AG04450 (cell line): ENCODE measurements at places on chromosomes 3 and 15.

- DNase-seq, result peak; percentile 89
Measured at GRCh38 chr3:150248116-150248887, 159.8 kb upstream of the TSC22D2 start.

- DNase-seq, result no peak
Measured at GRCh38 chr3:32912046-32912445, 39.4 kb upstream of the CCR4 start.

- DNase-seq, result no peak
Measured at GRCh38 chr15:77064539-77065308, 6.2 kb downstream of the TSPAN3 start.

DNA sequence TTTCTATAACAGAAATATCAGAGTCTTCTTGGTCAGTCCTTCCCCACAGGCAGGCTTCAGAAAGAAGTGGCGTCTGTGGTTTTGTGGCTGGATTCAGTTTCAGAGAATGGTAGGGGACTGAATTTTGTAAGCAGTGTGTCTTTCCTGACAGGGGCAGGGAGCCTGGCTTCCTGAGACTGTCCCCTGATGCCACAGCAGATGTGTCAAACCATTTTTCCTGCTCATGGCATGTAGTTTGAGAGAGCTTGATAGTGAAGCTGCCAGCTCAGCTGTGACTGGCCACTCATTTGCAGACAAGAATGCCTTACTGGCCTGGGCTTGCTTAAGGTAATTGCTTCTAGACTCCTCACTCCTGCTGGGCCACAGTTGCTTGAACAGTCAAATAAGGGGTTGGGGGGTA is 26.4 kb downstream of the LARS2 start:
- no peak for DNase-seq

GRCh38 chr3:163916596-163917560 is 1161.4 kb downstream of the SI start:
- no peak for DNase-seq

GRCh38 chr15:88647351-88648105 is 8.7 kb downstream of the ISG20 start:
- no peak for DNase-seq

- DNase-seq, result peak; percentile 11
Measured at GRCh38 chr3:56921573-56922453, 120.1 kb upstream of the ARHGEF3 start.

- no peak for DNase-seq
Measured at GRCh38 chr15:86629409-86630356, 550.0 kb downstream of the AGBL1 start.

GRCh38 chr3:30766522-30766921 is 127.9 kb downstream of the GADL1 start:
- no peak for DNase-seq

GRCh38 chr15:31342381-31342780 is 15.7 kb downstream of the KLF13 start:
- no peak for DNase-seq

- DNase-seq, result no peak
Measured at GRCh38 chr3:115708540-115708939, 85.2 kb downstream of the GAP43 start.

- DNase-seq, result no peak
Measured at GRCh38 chr15:91110407-91110806, 10.3 kb downstream of the SV2B start.

DNA sequence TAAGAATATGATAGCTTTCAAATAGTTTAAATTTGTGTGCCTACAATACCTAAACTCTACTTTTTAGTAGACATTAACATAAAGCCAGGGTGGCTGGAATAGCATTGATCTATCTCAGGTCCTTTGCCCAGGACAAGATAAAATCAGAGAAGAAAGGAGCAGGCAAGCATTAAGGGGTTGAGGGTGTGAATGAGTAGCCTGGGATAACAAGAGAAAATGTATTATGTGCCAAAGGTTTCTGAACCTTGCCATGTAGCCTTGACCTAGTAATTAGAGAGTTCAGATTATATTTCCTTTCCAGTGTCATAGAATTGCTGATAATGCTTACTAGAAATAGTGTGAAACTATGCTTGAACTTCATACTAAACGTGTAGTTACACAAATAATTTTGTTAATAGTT is 22.9 kb downstream of the ATP11B start:
- DNase-seq, result no peak

GRCh38 chr15:24075420-24076089 is 388.4 kb upstream of the NDN start:
- DNase-seq, result no peak
